ENCODE measurements at places on chromosomes 3 and 15. TPM values are rescaled to one million over a fixed set of nuclear protein-coding genes. Genes with fewer than 3 reads are reported as not detected.

DNA sequence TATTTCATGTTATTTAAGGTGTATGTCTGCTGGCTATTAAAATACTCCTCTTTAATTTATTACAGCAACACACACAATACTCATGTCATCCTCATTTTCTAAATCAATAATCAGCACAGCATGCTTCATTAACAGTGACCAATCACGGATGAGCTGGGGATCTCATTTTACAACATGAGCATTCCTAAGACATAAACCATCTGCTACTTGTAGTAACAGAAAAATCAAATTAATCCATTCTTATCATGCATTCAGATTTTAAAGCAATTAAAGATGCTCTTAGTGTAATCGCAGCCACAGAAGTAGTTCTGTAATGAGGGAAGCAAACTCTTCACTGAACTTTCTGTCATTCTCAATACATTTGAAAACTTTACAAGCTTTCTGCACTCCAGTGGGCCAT, 191.1 kb downstream of the TBC1D5 start:
- DNase-seq = no peak

GRCh38 chr3:98563661-98564281, 29.6 kb downstream of the CPOX start:
- no peak for DNase-seq

DNA sequence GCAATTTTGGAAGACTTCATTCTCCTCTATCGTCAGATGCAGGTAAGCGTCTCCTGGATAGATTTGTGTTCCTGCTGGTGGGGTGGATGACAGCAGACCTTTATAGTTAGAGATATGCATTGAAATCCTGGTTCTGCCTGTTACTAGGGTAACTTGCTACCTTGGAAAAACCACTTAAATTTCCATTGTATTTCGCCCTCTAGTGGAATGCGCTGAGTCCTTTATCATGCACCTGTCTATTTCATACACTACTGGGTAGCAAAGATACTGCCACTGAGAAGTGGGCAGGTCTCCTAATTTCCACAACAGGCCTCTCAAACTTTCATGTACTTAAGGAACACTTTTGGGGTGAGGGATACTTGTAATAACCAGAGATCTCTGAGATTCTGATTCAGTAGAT, 209.5 kb upstream of the SUCLG2 start:
- no peak for DNase-seq

Gene IL17RE
- polyA plus RNA-seq = 0.07 TPM

DNA sequence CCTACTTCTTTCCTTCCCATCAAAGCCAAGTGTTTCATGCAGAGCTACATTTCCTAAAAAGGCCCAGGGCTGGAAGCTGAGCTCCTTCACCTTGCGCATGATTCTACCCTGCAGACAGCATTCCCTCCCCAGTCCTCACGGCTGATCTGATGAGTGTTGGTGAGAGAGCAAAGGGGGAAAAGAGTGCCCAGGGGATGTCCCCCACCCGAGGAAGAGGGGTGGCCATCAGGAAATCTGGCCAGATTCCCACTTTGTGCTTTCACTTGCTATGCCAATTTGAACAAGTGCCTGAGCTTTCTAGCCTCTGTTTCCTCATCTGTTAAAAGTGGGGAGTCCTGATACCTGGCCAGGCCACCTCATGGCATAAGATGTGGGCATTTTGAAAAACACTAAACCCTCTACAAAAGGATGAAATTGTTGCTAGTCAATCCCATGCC, 231.0 kb upstream of the TLE3 start:
- DNase-seq = no peak

- peak; percentile 7 for DNase-seq
These were observed 9.2 kb upstream of the EHD4 start for GRCh38 chr15:41981371-41982132.

DNA sequence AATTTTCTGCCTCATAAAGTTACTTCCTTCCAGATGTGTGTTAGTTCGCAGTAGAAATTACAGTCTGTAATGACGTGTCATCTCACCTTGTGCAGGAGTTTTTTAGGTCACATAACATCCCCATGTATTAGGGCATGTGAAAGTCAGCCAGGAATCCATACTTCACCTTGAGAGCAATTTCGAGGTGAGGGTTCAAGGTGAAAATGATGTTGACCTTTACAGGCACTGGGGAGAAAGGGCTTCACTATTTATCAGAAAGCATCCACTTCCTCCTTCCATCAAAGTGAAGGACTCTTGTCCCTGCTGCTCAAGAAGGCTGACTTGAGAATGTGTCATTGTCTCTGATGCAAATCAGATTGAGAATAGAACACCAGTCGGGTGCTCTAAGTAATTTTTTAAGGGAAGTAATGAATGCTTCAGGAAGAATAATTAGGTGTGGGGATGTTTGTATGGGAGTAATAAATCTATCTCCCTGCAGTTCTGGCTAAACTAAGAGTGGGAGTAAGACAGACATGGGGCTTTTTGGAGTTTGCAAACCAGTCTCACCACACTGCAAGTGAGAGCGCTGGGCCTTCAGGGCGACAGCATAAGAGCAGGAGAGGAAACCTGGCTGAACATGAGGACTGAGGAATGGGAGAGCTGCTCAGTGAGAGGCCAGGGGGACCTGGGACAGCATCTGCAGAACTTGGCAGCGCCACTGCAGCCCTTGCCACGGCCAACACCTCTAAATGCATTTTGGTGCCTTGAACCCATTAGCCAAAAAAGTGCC, 85.9 kb upstream of the IL12A start:
- no peak for DNase-seq

DNA sequence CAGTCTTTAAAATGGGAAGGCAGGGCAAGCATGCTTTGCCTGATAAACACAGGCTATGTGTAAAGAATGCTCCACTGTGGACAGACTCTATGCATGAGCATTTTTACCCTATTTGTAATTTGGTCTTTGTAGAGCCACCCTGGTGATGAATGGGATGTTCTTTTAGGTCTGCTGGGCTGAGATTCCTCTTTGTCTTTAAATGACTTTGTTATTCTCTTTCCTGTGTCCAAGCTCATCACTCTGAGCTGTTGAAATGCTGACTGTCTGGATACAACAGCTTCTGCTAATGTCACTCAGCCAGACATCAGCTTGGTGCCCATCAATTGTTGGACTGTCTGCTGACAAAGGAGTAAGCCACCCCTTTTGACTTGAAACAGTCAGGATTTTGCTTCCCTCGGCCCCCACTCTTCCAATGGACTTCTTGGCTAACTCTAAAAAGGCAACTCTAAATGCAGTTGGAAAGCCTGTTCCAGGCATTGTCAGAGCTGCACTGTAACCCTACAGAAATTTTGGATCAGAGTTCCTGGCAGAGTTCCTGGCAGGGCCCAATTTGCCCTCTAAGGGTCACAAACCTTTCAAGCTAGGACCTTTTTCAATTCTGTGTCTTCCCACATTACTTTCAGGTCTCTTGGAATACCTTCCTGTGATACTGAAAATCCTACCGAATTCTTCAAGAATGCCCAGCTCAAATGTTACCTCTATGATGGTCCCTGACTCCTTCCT, 40.5 kb upstream of the EIF1B start:
- DNase-seq = no peak

Gene CYP1A2
- 0.03 TPM for polyA plus RNA-seq

DNA sequence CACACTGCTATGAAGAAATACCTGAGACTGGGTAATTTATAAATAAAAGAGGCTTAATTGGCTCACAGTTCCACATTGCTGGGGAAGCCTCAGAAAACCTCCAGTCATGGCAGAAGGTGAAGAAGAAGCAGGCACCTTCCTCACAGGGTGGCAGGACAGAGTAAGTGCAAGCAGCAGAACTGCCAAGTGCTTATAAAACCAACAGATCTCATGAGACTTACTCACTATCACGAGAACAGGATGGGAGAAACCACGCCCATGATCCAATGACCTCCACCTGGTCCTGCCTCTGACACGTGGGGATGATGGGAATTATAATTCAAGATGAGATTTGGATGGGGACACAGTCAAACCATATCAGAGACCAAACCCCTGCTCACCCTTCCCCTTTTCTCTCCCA, 75.0 kb downstream of the TRIM69 start:
- DNase-seq = no peak

DNA sequence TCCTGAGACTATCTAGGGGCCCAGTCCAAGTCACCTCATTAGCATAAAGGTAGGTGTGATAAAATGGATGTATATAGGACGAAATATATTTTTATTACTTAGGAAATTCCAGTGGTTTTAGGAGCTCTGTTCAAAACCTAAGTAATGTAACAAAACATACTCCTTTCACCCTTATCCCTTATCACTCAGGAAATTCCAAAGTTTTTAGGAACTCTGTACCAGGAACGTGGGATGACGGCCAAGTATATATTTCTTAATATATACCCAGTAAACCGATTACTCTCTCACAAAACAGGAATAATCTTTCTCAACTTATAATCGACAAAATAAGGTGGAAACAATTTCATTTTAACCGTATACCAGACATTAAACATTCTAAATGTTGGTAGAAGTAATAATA, 195.7 kb downstream of the ZPLD1 start:
- DNase-seq = no peak

DNA sequence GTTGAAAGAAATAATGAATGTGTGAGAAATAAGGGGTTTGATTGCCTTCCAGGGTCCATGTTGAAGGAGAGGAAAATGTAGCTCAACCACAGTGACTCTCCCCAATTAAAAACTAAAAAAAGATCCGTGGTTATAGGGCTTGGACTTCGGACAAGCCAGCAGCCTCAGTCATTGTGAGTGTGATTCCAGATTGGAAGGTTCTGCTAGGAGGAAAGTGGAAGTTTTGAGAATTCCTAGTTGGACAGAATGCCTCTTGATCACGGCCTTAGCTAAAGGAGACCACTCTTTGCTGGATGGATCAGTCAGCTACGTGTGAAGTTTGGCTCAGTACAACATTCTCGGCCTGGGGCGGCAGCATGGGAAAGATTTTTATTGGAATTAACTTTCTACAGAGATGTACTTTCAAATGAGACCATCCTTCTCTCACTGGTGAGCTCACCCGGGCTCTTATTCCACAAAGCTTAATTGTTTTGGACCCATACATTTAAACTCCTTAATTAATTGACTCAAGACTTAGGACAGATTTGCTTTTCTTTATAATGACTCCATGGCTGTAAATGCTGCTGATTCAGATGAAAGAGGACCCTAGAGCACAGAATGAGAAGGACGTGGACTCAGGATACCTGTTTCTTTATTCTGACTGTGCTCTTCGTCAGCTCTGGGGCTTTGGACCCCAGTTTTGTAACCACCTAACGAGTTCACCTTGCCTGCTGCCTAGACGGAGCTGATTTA, 27.5 kb downstream of the FLNB start:
- no peak for DNase-seq

DNA sequence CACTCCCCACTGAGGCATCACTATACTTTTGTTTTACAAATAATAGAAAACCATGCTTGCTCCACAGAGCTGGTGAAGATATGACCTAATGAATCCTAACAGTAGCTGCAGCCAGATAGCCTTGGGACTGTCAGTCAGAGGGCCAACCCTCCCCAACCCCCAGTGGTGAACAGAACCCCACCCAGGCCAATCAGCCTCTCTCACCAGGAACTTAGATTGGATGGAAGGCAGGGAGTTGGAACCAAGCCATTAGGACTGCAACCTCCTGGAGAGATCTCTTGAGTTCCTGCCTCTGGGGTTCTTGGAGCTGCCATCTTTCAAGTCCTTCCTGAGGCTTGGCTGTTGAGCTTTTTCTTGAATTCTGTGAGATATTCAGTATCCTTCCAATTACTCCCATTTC, 3.0 kb upstream of the MRPS22 start:
- DNase-seq = no peak

- DNase-seq = no peak
These were observed 18.3 kb upstream of the MED12L start for GRCh38 chr3:151067158-151067557.

Data from psoas muscle (tissue), 8 donors.